ENCODE measurements at places on chromosomes 7 and 10. TPM values are rescaled to one million over a fixed set of nuclear protein-coding genes. Genes with fewer than 3 reads are reported as not detected.

DNA sequence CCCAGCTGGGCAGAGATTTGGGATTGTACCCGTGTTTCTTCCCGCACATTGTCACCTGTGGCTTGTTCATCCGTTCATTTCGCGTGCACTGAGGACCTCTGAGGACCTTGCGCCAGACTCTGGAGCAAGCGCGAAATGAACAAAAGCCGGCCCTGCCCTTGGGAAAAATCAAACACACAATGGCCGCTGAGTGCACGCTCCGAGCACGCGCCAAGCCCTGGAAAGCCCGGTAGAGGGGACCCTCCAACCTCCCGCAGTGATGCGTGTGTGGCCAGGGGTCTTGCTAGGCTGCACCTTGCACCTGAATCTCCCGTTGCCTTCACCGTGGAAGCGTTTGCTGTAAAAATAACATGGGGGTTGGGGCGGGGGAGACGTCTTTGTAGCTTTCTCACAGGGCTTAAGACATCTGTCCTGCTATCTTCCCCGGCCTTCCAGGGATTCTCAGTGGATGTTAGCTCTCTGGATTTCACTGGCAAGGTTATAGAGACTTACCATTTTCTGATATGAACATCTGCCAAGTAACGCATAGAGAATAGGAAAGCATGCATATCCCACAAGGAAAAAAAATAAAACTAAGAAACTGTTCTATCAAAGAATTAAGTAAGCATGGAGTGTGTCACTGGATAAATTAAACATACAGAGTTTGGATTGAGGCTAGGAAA is 37.3 kb downstream of the ZNF777 start:
- H3K27me3 ChIP-seq, result peaks cover 12% of the 10 kb centered on the region
- H3K27ac ChIP-seq, result no peak overlapping the region
- no peak overlapping the region for H3K4me3 ChIP-seq
- no peak for DNase-seq
- peaks cover 4% of the 10 kb centered on the region for H3K36me3 ChIP-seq

DNA sequence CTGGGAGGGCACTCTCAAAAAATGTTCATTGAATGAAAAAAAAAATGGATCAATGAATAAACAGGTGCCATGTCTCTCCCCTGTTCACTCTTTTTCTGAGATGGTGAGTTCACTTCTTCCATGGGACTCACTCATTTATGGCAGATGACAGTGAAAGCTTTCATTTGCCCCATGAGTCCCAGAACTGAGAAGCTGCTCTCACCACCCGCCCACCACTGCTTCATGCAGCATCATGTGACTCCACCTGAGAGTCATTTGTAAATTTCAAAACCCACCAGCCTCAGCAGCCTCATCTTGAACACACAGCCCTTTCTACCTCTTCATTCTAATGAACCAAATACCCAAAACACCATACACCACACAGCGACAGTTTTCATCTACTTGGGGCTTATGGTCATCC is 64.9 kb downstream of the SCRN1 start:
- no peak overlapping the region for H3K4me3 ChIP-seq
- no peak for DNase-seq
- no peaks in the 10 kb centered on the region for H3K36me3 ChIP-seq
- no peaks in the 10 kb centered on the region for H3K27me3 ChIP-seq
- H3K27ac ChIP-seq, result no peak overlapping the region

DNA sequence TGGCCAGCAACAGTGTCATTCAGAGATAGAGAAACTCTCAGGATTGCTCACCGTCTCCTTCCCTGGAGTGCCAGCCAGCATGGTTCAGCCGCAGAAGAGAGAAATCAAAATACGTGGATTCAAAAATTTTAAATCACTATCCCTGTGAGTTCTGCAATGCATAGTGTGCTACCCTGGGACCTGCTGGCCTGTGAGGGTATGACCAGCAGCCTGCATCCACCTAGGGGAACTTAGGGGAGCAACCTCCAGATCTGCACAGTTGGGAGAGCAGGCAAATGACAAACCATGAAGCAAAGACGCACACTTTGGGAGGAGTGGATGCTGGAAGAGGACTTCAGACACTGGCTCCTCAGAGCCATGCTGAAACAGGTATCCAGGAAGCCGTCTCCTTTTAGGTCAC is 639.3 kb downstream of the TNS3 start:
- H3K27ac ChIP-seq, result no peak overlapping the region
- H3K27me3 ChIP-seq, result no peaks in the 10 kb centered on the region
- no peak overlapping the region for H3K4me3 ChIP-seq
- DNase-seq, result no peak

GRCh38 chr7:45001138-45001694 is 1.2 kb downstream of the CCM2 start:
- peak overlapping the region; percentile 89 for H3K27ac ChIP-seq
- H3K27me3 ChIP-seq, result no peaks in the 10 kb centered on the region
- peaks cover 34% of the 10 kb centered on the region for H3K4me1 ChIP-seq
- H3K36me3 ChIP-seq, result peaks cover 14% of the 10 kb centered on the region
- H3K4me3 ChIP-seq, result peak overlapping the region; percentile 93

DNA sequence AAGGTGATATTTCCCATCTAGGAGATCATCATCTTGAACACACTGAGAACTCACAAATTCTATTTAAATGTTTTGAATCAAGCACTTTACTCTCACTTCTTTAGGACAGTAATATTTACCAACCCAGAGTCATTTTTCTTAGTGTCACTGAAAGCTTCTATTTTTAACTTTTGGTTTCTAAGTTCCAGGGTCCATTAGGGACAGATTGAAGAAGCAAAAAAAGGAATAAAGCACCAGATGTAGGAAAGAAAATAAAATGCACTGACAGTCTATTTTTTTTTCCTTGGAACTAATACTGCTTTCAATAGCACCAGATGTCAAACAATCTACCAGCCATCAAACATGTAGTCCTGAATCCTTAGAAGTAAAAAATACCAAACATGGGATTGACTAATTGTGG is 526.7 kb upstream of the LRRN3 start:
- no peaks in the 10 kb centered on the region for H3K36me3 ChIP-seq
- H3K4me3 ChIP-seq, result no peak overlapping the region
- H3K27me3 ChIP-seq, result no peaks in the 10 kb centered on the region
- no peak for DNase-seq
- H3K4me1 ChIP-seq, result no peaks in the 10 kb centered on the region
- H3K27ac ChIP-seq, result no peak overlapping the region

- H3K4me3 ChIP-seq, result no peak overlapping the region
- no peak overlapping the region for H3K27ac ChIP-seq
- H3K27me3 ChIP-seq, result no peaks in the 10 kb centered on the region
- no peaks in the 10 kb centered on the region for H3K36me3 ChIP-seq
- H3K4me1 ChIP-seq, result no peaks in the 10 kb centered on the region
Measured at GRCh38 chr7:132685277-132685676, 109.0 kb upstream of the PLXNA4 start.

DNA sequence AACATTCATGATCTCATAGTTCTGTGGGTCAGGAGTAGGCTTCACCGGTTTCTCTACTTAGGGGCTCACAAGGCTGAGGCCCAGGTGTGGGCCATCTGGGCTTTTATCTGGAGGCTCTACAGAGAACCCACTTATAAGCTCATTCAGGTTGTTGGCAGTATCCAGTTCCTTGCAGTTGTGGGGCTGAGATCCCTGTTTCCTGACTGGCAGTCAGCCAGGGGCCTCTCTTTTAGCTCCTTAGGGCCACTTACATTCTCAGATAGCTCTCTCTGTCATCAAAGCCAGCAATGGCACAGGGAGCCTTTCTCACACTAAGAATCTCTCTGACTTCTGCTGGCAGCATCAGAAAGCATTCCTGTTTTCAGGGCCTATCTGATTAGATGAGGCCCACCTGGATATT is 18.2 kb upstream of the HECTD2 start:
- H3K4me3 ChIP-seq, result no peak overlapping the region
- no peak overlapping the region for H3K27ac ChIP-seq
- peaks cover 24% of the 10 kb centered on the region for H3K27me3 ChIP-seq
- peaks cover 3% of the 10 kb centered on the region for H3K4me1 ChIP-seq
- H3K36me3 ChIP-seq, result peaks cover 2% of the 10 kb centered on the region

- no peak overlapping the region for H3K27ac ChIP-seq
- no peak overlapping the region for H3K4me3 ChIP-seq
- H3K27me3 ChIP-seq, result peaks cover 22% of the 10 kb centered on the region
- H3K4me1 ChIP-seq, result no peaks in the 10 kb centered on the region
- no peaks in the 10 kb centered on the region for H3K36me3 ChIP-seq
- no peak for DNase-seq
Measured at GRCh38 chr7:47572939-47573757, 8.8 kb downstream of the TNS3 start.

GRCh38 chr10:60739558-60739957 is 38.7 kb upstream of the CDK1 start:
- H3K27ac ChIP-seq, result no peak overlapping the region
- no peak overlapping the region for H3K4me3 ChIP-seq
- no peak for DNase-seq

- peaks cover 50% of the 10 kb centered on the region for H3K27me3 ChIP-seq
- H3K36me3 ChIP-seq, result peaks cover 1% of the 10 kb centered on the region
- peaks cover 7% of the 10 kb centered on the region for H3K4me1 ChIP-seq
- no peak overlapping the region for H3K27ac ChIP-seq
- H3K4me3 ChIP-seq, result peak overlapping the region; percentile 48
Measured at GRCh38 chr10:110556969-110557601, 10.4 kb upstream of the SMC3 start.

DNA sequence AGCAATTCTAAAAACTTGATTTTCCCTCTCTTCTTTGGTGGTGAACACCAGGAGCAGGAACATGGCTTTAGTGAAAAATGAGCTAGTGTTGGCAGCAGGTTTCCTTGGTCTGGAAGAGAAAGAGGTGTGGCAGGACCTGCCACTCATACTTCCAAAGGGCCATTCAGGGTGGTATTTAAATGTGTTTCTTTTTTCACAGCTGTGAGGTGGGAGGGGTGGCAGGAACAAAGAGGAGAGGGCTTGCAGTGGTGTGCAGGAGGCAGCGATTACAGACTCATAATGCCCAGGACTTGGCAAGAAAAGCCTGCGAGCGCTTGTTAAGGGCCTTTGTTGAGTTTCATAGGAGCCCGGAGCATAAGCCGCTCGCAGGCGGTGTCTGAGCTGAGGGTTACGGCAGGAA is 36.8 kb downstream of the WIPF3 start:
- H3K27ac ChIP-seq, result no peak overlapping the region
- no peak for DNase-seq
- H3K4me3 ChIP-seq, result no peak overlapping the region

- no peak for DNase-seq
- H3K27me3 ChIP-seq, result no peaks in the 10 kb centered on the region
- no peaks in the 10 kb centered on the region for H3K36me3 ChIP-seq
Measured at GRCh38 chr7:106608661-106609060, 52.3 kb downstream of the CCDC71L start.

DNA sequence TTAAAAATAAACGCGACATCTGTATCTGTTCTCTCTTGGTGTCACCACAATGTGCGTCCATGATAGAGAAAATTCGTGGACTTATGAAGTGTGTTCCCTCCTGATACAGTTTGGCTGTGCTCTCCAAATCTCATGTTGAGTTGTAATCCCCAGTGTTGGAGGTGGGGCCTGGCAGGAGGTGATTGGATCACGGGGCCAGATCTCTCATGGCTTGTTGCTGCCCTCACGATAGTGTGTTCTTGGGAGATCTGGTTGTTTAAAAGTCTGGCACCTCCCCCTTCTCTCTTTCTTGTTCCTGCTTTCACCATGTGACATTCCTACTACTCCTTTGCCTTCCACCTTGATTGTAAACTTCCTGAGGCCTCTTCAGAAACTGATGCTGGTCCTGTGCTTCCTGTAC is 229.4 kb upstream of the MYO3A start:
- DNase-seq, result no peak
- no peaks in the 10 kb centered on the region for H3K27me3 ChIP-seq
- H3K36me3 ChIP-seq, result no peaks in the 10 kb centered on the region
- no peak overlapping the region for H3K4me3 ChIP-seq
- H3K4me1 ChIP-seq, result peaks cover 3% of the 10 kb centered on the region

- H3K36me3 ChIP-seq, result no peaks in the 10 kb centered on the region
- no peak overlapping the region for H3K4me3 ChIP-seq
- H3K27ac ChIP-seq, result no peak overlapping the region
- no peaks in the 10 kb centered on the region for H3K27me3 ChIP-seq
Measured at GRCh38 chr7:17774716-17775288, 165.5 kb downstream of the SNX13 start.

- no peak overlapping the region for H3K4me3 ChIP-seq
- H3K27ac ChIP-seq, result no peak overlapping the region
- no peak for DNase-seq
- no peaks in the 10 kb centered on the region for H3K27me3 ChIP-seq
Measured at GRCh38 chr10:115335366-115335765, 242.2 kb downstream of the ATRNL1 start.

DNA sequence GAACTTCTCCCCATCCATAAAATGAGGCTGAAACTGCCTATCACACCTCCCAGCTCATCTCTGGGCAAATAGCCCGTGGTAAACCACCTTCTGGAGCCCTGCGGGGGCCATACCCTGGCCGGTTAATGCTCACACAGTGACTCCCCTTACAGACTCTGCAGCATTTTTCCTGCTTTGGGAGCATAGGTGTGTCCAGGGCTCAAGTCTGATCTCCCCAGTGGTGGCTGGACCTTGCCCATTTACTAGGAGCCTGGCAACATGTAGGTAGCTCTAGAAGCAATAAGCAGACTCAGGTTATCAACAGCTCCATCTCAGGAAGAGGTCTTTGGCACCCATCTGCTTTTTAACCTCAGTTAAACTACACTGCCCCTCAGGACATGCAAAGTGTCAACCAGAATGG is 5.5 kb upstream of the CDHR1 start:
- no peak overlapping the region for H3K27ac ChIP-seq
- no peak overlapping the region for H3K4me3 ChIP-seq
- H3K4me1 ChIP-seq, result peaks cover 16% of the 10 kb centered on the region
- DNase-seq, result no peak
- H3K27me3 ChIP-seq, result peaks cover 9% of the 10 kb centered on the region
- no peaks in the 10 kb centered on the region for H3K36me3 ChIP-seq

DNA sequence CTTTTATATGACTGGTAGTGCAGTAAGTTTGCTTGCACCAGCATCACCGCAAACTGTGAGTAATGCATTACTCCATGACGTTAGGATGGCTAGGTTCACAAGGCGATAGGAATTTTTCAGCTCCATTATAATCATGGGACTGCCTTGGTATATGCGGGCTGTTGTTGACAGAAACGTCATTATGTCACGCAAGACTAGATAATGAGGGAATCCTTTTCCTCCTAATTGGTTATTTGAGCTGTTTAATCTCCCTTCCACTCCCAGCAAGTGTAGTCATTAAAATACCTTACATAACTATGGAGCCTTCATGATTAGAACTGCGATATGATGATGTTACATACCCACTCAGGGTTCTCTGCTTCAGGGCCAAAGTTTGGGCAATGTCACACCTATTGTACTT is 17.3 kb downstream of the KLLN start:
- H3K27me3 ChIP-seq, result peaks cover 1% of the 10 kb centered on the region
- H3K4me3 ChIP-seq, result no peak overlapping the region
- DNase-seq, result no peak
- peaks cover 18% of the 10 kb centered on the region for H3K4me1 ChIP-seq
- H3K27ac ChIP-seq, result no peak overlapping the region
- peaks cover 1% of the 10 kb centered on the region for H3K36me3 ChIP-seq

The PSMA2 gene
- total RNA-seq, result 98.9 TPM

The UPK3BL1 gene
- total RNA-seq, result 44.5 TPM

The RBM48 gene
- 24.2 TPM for total RNA-seq

The TEX36 gene
- not detected for total RNA-seq

The OIT3 gene
- not detected for total RNA-seq

The TNPO3 gene
- total RNA-seq, result 43.9 TPM

Measured in activated naive CD8-positive, alpha-beta T cell treated with anti-CD3 and anti-CD28 coated beads, Interleukin-2, amount 10 ng/mL, durations not matched to agents 7 days and 5 days (primary cell).